ENCODE measurements at places on chromosomes 1 and 21.

- no peak for DNase-seq
Observed at GRCh38 chr1:33060579-33061083, 20.3 kb upstream of the AZIN2 start.

- no peak for DNase-seq
Observed at GRCh38 chr1:221644663-221645258, 97.1 kb downstream of the DUSP10 start.

DNA sequence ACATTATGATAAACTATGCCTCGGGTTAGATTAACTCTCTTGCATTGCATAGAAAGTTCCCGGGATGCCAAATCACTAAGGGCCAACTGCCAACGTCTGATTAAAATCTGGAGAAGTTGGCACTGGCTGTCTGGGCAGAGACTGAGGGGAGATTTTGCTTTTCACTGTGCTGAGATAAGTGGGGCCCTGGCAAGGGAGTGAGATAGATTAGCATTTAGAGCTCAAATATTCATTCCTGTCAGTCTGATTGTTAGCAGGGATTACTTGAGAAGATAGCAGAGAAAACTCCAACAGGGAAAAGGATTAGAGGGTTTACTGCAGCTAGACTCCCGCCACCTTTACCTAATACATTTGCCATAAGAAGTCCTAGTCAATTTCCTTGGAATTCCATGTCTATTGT is 714.1 kb upstream of the CHRM3 start:
- DNase-seq: no peak

DNA sequence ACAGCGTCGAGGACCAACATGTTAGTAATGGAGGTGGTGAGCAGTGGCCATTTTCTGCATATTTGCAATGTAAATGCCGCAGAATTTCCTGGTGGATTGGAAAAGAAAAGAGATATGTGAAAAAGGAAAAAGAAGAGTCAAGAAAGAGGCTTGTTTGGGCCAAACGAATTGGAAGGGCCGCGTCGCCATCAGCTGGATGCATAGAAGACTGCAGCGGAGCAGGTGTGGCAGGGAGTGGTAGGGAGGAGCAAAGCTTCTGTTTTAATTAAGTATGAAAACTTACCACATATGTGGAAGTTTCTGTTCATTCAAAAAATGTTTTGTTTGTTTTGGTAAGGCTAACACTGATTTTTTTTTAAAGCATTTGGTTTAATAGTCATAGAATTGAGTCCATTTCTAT is 690.7 kb downstream of the NCAM2 start:
- DNase-seq: no peak

DNA sequence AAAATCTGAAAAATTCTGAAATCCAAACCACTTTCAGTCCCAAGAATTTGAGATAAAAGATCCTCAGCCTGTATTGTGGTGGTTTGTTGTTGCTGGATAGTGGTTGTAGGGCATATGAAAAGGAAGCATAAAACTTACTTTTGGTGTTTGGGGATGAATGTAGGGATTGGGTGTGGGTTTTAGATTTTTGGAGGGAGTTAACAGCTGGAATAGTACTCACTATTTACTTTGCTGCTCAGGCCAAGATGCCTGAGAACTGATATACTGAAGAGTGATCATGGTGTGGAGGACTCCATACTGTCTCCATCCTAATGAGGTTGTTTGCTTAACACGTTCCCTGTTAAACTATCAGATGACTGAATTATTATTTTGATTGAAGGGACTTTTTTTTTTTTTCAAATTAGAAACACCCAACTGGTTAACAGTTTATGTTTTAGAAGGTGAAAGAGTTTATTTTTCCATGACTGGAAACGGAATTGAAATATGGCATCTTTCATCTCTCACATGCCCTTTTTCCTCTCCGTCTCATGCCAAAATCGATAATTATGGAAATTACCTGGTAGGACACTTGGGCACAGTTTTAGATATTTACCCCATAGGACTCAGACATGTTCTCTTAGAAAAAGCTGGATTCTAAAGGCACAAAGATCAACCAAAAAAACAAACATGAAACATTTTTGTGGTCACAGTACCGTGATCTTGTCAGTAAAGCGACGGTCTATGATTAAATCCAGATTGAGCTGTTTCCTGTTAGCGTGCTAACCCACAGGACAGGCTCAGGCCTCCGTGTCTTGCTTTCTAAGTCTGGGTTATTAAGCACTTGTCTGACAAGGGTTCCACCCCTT is 37.3 kb downstream of the RGL1 start:
- peak; percentile 27 for DNase-seq

Measured in GM12892 (cell line).